Endothelial cell of umbilical vein (primary cell): ENCODE measurements at places on chromosomes 1 and 21. TPM values are rescaled to one million over a fixed set of nuclear protein-coding genes. Genes with fewer than 3 reads are reported as not detected.

GRCh38 chr1:157682710-157683437 is 17.7 kb downstream of the FCRL3 start:
- DNase-seq = no peak

DNA sequence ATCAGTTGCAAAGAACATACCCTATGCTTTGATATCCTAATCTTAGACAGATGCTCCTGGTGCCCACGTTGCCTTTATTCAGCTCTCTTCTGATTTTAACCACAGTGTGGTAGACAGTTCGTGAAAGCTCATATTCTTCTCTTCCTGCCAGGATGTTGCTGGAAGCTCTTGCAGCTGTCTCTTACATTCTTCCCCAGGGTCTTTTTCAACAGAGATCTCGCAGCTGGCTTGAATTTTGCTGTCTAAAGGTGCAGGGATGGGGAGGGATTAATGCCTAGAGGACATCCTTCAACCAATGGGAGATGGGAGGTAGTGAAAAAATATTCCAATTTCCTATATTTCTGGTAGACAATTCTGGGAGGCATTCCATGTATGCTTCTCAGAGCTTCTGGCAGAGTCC is 150.0 kb upstream of the APP start:
- DNase-seq = no peak

DNA sequence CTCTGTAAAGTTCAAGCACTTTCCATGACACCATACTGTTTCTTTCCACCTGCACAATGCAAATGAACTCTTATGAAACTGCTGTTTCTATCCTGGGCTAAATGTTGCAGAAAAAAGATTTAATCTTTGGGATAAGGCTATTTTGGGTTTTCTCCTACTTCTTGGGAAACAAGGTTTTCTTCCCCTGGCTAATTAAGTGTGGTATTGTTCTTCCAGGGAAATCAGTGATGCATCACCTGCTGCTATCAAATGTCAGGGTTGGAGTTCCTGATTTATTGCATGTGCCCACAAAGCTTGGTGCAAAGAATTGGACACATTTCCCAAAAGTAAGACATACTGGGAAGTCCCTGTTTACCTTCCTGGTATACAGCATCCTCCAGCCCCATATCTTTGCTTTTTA is 6.0 kb upstream of the RGS4 start:
- no peak for DNase-seq

The OR10K2 gene
- polyA plus RNA-seq = not detected in 2 replicates

The KIF17 gene
- polyA plus RNA-seq = 1.1 and 1.3 TPM in 2 replicates
